ENCODE measurements at places on chromosomes 1 and 21.

GRCh38 chr1:21827141-21827679, 15.1 kb downstream of the LDLRAD2 start:
- DNase-seq, result no peak

DNA sequence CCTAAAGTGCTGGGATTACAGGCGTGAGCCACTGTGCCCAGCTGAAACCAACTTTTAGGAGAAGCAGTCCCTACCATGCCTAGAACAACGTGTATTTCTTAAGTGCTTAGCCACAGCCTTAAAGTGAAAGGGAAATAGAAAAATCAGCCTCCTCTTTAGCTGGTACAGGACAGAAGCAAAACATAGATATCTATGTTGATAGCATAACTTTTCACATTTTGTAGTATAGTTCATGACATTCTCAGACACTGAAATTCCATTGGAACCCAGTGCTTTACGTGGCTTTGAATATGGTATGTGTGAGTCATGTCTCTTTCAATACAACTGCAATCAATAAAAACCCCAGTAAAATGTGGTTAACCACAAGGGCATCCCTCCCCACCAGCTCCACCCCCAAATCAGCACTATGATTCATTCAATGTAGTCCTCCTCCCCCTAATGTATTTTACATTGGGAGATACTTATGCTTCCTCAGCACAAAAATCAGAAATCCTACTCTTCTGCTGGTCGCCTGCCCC, 32.1 kb downstream of the TGFB2 start:
- no peak for DNase-seq

DNA sequence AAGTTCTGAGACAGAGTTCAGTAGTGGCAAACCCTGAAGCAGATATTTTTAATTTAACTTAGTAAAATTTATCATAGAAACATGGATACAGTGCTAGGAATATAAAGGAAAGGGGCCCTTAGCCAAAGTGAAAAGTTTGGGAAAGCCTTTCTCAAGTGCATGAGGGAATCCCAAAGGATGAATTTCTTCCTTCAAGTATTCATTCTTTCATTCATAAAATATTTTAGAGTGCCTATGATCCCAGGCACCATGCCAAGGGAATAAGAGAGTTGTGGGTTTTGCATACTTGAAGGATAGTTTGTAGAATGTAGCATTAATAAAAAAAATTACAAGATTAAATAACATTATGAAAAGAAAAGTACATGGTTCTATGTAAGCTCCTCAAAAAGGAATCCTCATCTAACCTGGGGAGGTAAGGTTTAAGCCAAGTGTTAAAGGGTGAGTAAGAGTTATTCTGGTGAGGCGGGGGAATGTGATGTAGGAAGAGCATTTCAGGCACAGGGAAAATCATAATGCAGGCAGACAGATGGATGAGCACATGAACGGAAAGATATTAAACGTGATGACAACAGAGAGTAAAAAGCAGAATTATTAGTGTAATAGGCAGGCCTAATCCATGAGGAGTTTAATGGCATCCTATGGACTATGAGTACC, 40.4 kb upstream of the NTNG1 start:
- DNase-seq, result no peak

- no peak for DNase-seq
Observed at GRCh38 chr21:40602080-40602479, 244.9 kb downstream of the DSCAM start.

DNA sequence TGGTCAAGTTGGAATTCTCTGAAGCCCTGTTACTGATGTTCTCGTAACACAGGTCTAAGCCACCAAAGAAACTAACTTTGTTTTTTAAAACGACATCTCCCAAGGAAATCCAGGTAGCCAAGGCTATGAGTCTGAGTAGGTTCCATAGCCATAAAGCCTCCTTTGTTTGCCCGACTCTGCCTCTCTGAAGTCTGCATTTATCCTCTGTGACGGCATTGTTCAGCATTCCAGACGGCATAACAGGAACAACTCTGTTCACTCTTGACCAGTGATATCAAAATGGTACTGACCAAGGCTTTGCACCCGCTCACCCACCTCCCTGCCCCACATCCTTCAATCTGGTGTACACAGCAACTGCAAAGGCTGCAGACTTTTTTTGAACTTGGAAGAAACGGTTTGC, 14.8 kb downstream of the URB1 start:
- no peak for DNase-seq

GRCh38 chr1:5444396-5444795, 547.8 kb downstream of the NPHP4 start:
- DNase-seq, result no peak

DNA sequence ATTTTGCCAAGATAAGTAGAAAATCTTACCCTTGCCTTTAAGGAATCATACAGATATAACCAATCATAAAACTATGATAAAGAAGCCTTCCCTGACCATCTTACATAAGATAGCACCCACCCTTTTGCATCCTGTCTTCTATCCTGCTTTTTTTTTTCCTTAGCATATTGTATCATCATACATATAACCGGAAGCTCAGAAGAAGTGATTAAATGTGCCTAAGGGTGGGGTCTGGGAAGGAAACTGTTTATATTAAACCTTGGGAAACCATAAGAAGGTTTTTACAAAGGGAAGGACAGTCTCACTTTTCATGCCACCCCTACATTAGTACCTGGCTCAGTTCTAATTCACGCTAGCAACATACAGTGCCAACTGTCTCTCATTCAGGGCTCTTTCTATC, 66.8 kb downstream of the LUZP1 start:
- no peak for DNase-seq

- DNase-seq, result no peak
Observed at GRCh38 chr1:98988904-98989555, 15.6 kb downstream of the PLPPR5 start.

DNA sequence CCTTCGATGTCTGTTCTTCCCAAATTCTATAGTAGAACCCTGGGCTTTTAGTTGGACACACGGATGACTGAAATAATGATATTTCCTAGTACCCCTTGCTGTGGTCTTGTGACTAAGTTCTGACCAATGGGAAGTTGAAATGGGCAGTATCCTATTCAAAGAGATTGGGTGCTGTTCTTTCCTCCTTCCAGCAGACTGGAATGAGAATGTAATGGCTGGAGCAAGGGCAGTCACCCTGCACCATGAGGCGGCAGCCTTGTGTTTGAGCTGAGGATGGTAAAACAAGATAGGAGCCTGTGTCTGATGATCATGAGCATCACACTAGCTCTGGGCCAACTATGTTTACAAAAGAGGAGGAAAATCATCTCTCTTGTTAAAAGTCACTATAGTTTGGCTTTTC, 5.1 kb upstream of the SRM start:
- DNase-seq, result no peak

- no peak for DNase-seq
Observed at GRCh38 chr1:101388904-101389546, 152.2 kb downstream of the S1PR1 start.

DNA sequence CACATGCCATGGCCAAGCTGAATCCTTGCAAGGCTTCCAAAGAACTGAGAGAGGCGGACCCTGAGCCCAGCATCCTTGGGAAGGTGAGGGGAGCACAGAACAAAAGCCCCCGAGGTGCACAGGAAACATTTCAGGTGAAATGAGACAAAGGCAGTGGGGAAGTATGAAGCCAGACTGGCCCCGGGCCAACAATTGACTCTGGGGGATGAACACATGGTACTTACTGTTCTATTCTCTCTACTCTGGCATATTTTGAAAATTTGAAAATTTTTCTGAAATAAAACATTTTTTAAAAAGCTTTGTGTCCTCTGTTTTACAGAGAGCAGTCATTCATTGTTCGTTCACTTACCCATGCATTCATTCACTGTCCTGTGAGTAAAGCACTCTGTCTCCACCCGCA, 77.7 kb downstream of the GRIK3 start:
- no peak for DNase-seq

GRCh38 chr1:64302971-64303370, 99.5 kb downstream of the UBE2U start:
- no peak for DNase-seq

- DNase-seq, result no peak
Observed at GRCh38 chr1:211546543-211546942, 32.4 kb downstream of the SLC30A1 start.

DNA sequence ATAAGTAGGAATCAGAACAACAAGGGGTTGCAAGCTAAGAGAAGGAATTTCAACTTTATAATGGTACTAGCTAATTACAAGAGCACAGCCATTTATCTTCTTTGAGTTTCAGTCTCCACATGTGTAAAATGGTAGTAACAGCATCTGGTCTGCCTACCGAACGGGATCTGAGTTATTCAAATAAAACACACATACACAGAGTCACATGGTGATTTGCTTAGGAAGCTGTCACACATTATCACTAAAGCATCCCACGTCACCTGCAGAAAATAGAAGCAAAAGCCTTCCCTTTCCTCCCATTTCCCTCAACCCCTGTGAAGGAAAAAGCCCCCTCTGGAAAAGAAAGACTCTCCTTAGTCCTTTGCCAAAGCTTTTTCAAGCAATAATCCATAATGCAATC, 389.7 kb downstream of the OMA1 start:
- DNase-seq, result no peak

DNA sequence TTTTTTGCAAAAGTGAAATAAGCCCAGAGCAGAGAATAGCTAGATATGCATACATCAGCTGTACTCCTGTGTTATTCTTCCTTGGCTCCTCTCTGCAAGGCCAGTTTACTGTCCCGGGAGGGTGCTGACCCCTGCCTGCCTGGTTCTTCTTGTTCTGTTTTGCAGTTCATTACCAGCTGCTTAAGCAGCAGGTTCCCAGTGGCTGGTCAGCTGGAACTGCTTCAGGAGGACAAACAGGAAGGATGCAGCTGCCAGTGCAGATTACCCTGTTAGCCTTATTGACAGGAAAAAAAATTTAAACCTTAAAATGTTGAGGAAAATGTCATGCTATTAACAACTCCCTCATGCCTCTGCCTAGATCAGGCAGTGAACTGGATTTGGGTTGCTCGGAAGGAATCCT, 16.0 kb upstream of the LRIG2 start:
- DNase-seq, result no peak

GRCh38 chr1:231970684-231971083, 344.1 kb downstream of the DISC1 start:
- no peak for DNase-seq

GRCh38 chr21:41777951-41778815, 11.3 kb upstream of the RIPK4 start:
- peak; percentile 81 for DNase-seq

- no peak for DNase-seq
Observed at GRCh38 chr21:37627561-37627960, 261.0 kb downstream of the DYRK1A start.

DNA sequence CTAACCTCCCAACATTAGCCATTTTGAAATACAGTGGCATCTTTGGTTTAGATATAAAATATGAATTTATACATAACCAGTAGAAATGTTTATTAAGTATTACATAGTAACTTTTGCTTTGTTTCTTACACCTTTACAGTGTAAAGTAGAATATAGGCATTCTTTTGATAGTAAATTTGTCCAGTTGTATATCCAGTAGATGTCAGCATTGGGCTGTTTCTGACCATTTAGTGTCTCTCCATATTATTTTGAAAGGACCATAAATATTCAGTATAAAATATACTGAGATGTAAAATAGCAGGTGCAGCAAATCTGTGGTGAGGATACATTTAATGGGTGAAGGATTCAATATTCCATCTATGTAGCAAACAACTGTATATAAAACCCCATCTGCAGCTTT, 115.8 kb upstream of the ZRANB2 start:
- no peak for DNase-seq

DNA sequence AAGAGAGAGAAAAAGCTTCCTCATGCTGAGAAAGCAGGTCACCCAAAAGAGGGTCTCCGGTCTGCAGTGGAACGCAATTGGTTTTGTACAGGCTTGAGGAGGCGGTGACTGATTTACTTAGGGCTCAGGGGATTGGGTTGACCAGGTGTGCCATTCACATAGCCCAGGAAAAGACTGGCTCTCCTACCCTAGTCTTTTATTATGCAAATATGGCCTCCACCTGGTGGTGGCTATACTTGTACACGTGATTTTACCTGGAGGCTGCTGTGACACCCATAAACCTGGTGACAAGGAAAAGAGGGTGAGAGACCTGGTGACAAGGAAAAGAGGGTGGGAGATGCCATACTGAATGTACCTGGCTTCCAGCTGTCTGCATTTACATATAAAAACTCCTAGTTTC, 49.9 kb downstream of the DNTTIP2 start:
- DNase-seq, result no peak

DNA sequence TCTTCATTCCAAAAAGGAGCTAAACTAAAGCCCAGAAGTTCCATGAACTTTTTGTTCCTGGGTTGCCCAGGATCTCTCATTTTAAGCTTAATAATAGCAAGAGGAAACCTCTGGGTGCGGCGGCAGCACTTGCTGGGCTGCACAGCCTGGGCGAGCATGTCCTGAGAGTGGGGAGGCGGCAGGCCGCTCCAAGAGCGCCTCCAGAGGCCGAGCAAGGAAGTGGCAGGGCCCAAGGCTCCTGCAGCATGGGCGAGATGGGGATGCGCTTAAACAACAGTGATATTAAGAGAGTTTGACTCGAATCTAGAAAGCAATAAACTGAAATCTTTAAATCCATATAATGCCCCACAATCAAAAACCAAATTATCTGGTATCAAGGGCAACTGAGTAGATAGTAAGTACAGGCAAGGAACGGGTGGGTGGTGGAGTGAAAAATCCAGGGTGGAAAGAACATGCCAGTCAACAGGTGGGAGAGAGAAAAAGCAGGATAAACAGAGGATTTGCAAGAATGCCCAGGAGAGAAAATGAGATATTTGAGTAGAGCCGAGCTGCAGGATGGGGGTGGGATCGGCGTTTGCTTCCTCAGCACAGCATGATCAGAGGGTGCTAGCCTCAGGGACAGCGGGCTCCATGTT, 14.1 kb upstream of the TNR start:
- no peak for DNase-seq

DNA sequence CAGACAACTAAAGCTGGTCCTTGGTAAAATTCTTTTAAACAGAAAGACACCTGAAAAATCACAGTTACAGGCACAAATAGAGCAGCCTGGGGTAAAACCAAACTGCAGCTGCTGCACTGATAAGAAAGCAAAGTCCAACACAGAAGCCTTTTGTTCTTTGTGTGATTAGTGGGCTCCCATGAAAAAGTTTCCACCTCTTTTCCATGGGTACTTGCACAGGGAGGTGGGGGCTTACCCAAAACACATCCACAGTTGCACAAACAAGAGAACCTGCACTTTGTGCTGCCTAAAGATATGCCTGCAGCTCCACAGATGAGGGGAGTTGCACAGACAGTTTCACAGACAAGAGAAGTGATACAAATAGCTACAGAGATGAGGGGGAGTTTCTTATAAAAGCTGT, 106.7 kb upstream of the SLC5A9 start:
- DNase-seq, result no peak

DNA sequence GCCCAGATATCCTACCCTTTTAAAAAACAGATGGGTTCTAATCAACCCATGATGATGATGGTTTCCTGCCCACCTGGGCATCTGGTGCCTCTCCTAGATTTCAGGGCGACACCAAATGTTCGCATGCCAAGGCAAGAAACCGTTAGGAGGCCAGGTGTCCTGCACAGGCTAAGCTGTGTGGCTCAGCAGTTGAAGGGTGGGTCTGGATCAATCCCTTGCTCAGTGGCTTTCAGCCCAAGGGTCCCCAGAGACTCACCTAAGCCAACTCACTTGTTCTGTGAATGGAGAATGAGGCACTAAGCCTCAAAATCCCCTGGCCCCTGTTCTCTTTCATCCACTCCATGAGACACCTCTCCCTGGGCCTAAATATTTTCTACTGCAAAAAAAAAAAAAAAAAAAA, 169.1 kb upstream of the EDN2 start:
- no peak for DNase-seq
